ENCODE measurements at places on chromosomes 2 and 18.

GRCh38 chr18:13313006-13313686 lies 94.6 kb downstream of the LDLRAD4 start:
- no peak overlapping the region for H3K27ac ChIP-seq
- no peaks in the 10 kb centered on the region for H3K27me3 ChIP-seq
- DNase-seq: peak; percentile 36
- no peak overlapping the region for H3K4me3 ChIP-seq
- peaks cover 24% of the 10 kb centered on the region for H3K4me1 ChIP-seq

GRCh38 chr18:23438608-23439366 lies 14.3 kb upstream of the RIOK3 start:
- no peak overlapping the region for H3K27ac ChIP-seq
- DNase-seq: peak; percentile 13
- H3K27me3 ChIP-seq: peaks cover 3% of the 10 kb centered on the region
- H3K4me1 ChIP-seq: peaks cover 17% of the 10 kb centered on the region

- no peak overlapping the region for H3K4me3 ChIP-seq
- H3K27me3 ChIP-seq: no peaks in the 10 kb centered on the region
- H3K36me3 ChIP-seq: peaks cover 9% of the 10 kb centered on the region
Measured at GRCh38 chr2:241967467-241968144, 98.1 kb downstream of the RTP5 start.

DNA sequence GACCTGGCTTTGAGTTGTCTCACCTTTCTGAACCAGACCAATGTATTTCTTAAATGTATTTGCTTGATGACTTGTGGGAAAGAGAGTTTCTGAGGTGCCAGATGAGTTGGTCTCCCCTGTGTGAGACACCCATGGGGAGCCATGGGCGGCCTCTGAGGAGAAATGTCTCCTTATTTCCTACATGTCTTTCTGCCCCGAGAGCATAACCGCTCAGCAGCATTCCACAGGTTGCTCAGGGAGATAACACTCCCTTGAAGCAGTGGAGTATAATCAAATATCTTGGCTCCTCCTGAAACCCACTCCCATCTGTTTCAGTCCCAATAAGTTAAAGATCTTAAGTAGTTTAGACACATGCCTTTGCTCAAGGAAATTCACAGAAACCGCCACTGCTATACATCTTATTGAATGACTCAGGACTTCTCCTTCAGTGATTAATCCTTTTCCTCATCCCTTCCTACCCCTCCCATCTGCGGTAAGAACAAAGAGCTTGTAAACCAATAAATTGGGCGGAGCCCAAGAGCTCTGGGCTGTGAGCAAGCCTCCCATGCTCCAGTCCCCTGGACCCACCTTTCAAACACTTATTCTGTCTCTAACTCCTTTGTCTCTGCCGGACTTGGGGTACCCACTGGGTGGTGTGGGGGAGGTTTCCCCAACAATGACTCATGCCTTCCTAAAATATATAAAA lies 285.5 kb upstream of the LRRTM4 start:
- H3K36me3 ChIP-seq: no peaks in the 10 kb centered on the region
- no peak for DNase-seq
- H3K4me1 ChIP-seq: no peaks in the 10 kb centered on the region
- H3K27me3 ChIP-seq: no peaks in the 10 kb centered on the region
- no peak overlapping the region for H3K27ac ChIP-seq
- no peak overlapping the region for H3K4me3 ChIP-seq

- peaks cover 40% of the 10 kb centered on the region for H3K4me1 ChIP-seq
- no peaks in the 10 kb centered on the region for H3K27me3 ChIP-seq
- peaks cover 58% of the 10 kb centered on the region for H3K36me3 ChIP-seq
- peak overlapping the region; percentile 90 for H3K4me3 ChIP-seq
- H3K27ac ChIP-seq: peak overlapping the region; percentile 95
Measured at GRCh38 chr18:9103376-9103873, 926 bp downstream of the NDUFV2 start.

GRCh38 chr2:230873661-230874401 lies 9.1 kb downstream of the ITM2C start:
- peaks cover 36% of the 10 kb centered on the region for H3K4me1 ChIP-seq
- DNase-seq: peak; percentile 43
- no peaks in the 10 kb centered on the region for H3K27me3 ChIP-seq
- H3K36me3 ChIP-seq: peaks cover 1% of the 10 kb centered on the region
- H3K27ac ChIP-seq: no peak overlapping the region
- H3K4me3 ChIP-seq: no peak overlapping the region

GRCh38 chr2:156342254-156343095 lies 10.0 kb upstream of the NR4A2 start:
- peak overlapping the region; percentile 94 for H3K4me3 ChIP-seq
- H3K27ac ChIP-seq: peak overlapping the region; percentile 99
- H3K4me1 ChIP-seq: peaks cover 47% of the 10 kb centered on the region
- DNase-seq: peak; percentile 90

DNA sequence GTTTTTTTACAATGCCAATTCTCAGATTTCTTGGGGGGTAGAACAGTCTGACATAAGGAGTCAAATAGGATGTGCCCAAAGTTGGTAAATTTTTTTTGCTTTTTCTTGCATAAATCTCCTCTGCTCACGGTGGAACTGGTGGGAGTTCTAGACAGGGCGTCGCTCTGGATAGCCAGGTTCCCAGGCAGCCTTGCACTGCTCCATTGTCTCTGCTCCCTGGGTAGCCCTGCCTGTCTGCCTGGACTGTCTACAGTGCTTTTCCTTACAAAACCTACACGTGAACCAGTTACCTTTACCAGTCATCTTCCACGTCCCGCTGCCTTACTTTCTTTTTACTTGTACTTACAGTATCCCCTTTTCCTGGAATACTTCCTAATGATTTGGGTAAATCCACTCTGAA lies 117.1 kb downstream of the ZNF407 start:
- H3K4me1 ChIP-seq: no peaks in the 10 kb centered on the region
- no peak overlapping the region for H3K4me3 ChIP-seq
- H3K27me3 ChIP-seq: no peaks in the 10 kb centered on the region
- no peak overlapping the region for H3K27ac ChIP-seq
- H3K36me3 ChIP-seq: peaks cover 5% of the 10 kb centered on the region

DNA sequence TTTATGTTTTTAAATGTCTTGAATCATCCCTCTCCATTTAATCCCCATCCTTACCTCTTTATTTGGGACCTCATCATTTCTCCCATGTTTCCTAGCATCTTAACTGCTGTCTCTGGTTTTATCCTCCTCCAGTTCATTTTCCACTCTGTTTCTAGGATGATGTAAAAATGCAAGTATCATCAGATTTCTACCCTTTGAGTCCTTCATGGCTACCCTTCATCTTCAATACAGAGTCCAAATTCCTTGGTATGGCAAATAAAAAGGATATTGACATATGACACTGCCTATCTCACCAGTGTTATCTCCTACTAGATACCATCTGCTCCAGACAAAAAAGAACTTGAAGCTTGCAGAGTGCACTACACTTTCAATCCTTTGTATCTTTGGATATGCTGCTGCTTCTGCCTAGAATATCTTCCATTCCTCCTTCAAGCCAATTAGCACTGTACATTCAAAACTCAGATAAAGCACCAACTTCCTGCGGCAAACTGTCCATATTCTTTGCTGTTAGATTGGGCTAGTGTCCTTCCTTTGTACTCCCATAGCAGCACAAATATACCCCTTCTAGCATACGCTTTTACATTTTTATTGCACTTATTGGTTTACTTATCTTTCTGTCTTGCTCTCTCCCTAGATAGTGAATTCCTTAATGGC lies 24.6 kb upstream of the TLK1 start:
- H3K27me3 ChIP-seq: no peaks in the 10 kb centered on the region
- H3K27ac ChIP-seq: no peak overlapping the region
- peaks cover 10% of the 10 kb centered on the region for H3K4me1 ChIP-seq
- no peak overlapping the region for H3K4me3 ChIP-seq

GRCh38 chr18:3151399-3152264 lies 68.1 kb downstream of the MYOM1 start:
- H3K27ac ChIP-seq: no peak overlapping the region
- no peaks in the 10 kb centered on the region for H3K27me3 ChIP-seq
- peaks cover 6% of the 10 kb centered on the region for H3K4me1 ChIP-seq

DNA sequence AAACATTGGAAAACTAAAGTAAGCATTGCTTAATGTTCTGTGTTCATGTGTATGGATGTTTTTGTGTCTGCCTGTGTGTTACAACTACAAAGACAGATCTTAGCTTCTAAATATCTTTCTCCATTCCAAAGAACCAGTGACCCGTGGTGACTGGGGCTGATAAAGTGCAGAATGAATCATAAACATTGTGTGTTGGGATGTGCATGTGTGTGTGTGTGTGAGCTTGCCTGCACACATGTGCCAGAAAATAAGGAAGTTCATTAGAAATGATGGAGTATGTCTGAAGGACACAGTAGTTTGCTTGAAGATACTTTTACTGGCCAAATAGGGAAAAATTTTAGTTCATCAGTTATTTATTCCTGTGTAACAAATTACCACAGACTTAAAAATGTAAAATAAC lies 756.6 kb upstream of the CELF4 start:
- no peaks in the 10 kb centered on the region for H3K4me1 ChIP-seq
- H3K27me3 ChIP-seq: no peaks in the 10 kb centered on the region
- no peak overlapping the region for H3K27ac ChIP-seq
- no peak overlapping the region for H3K4me3 ChIP-seq
- no peaks in the 10 kb centered on the region for H3K36me3 ChIP-seq

DNA sequence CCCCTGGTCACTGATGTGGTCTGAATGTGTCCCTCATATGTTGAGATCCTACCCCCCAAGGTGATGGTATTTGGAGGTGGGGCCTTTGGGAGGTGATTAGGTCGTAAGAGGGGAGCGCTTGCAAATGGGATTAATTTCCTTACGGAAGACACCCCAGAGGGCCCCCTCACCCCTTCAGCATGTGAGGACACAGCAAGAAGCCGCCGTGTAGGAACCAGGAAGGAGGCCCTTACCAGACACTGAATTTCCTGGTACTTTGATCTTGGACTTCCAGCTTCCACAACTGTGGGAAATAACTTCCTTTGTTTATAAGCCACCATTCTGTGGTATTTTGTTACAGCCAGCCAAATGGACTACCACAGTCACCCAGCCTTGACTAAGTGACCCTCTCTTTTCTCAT lies 35.9 kb downstream of the NCK2 start:
- no peak overlapping the region for H3K4me3 ChIP-seq
- no peaks in the 10 kb centered on the region for H3K27me3 ChIP-seq
- peaks cover 94% of the 10 kb centered on the region for H3K4me1 ChIP-seq
- peaks cover 7% of the 10 kb centered on the region for H3K36me3 ChIP-seq
- H3K27ac ChIP-seq: peak overlapping the region; percentile 42

DNA sequence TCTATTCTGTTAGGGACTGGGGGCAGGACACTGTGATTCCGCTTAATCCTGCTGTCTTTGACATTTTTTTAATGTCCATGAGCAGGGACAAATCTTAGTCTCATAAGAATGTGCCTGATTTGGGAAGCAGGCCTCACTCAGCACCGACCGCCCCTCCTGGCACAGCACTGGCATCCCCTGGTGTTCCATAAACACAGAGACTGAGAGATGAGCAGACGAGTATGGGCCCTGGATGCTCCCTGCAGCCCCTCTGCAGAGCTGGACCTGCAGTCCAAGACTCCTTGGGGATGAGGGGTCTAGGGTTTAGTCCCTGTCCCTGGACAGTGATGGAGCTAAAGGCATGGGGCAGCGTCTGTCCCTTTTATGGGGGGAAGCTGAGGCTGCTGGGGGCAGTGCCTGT lies 81.6 kb downstream of the NDUFA10 start:
- H3K4me1 ChIP-seq: peaks cover 10% of the 10 kb centered on the region
- no peak overlapping the region for H3K4me3 ChIP-seq
- H3K27me3 ChIP-seq: no peaks in the 10 kb centered on the region
- DNase-seq: no peak

- no peaks in the 10 kb centered on the region for H3K27me3 ChIP-seq
- DNase-seq: no peak
- peaks cover 14% of the 10 kb centered on the region for H3K36me3 ChIP-seq
- no peak overlapping the region for H3K27ac ChIP-seq
- H3K4me1 ChIP-seq: no peaks in the 10 kb centered on the region
Measured at GRCh38 chr2:72395096-72395495, 247.4 kb upstream of the CYP26B1 start.

- peaks cover 28% of the 10 kb centered on the region for H3K27me3 ChIP-seq
- H3K27ac ChIP-seq: no peak overlapping the region
Measured at GRCh38 chr2:235560345-235560744, 66.5 kb downstream of the AGAP1 start.

DNA sequence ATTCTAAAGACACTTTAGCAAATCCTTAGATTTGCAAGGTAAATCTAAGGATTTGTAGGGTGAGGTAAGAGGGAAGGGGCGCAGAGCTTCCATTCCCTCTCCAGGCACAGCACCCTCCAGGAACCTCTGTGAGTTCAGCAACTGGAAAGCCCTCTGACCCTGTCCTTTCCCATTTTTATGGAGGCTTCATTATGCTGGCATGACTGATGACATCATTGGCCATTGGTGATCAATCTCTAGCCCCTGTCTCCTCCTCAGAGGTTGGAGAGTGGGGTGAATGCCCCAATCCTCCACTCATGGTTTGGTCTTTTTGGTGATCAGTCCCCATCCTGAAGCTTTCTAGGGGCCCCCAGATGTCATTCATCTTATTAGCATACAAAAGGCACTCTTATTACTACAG lies 187.8 kb downstream of the TSN start:
- H3K36me3 ChIP-seq: no peaks in the 10 kb centered on the region
- no peak overlapping the region for H3K27ac ChIP-seq
- H3K4me3 ChIP-seq: no peak overlapping the region
- H3K4me1 ChIP-seq: no peaks in the 10 kb centered on the region

DNA sequence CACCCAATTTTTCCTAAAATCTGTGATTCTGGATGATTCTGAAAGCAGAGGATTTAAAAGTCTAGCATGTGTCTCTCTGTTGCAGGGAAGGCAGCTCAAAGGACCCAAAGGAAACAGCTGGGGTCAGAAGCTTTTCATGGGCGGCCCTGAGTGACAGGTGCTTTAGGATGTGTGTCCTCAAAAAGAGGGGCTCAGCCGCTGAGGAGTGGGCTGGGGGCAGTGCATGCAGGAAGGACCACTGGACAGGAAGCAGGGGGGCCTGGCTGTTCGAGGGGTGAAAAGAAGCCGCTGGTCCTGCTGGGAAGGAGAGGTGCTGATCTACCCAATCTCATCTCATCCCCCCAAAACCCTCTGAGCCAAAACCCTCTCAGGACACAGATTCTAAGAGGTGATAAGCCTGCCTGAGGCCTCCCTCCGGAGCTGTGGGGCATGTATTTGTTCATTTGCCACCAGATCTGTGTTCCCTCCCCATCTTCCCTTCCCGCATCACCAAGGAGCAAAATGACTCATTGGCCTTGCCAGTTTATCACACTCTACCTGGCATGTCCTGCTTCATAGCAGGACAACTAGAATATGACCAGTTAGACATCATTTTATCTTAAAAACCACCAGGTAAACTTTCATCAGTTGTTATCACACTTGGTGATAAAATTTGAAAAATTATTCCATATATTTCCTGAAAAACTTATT lies 98.8 kb upstream of the MGAT4A start:
- H3K36me3 ChIP-seq: no peaks in the 10 kb centered on the region
- peak; percentile 20 for DNase-seq
- H3K4me3 ChIP-seq: no peak overlapping the region

GRCh38 chr2:112827604-112828185 lies 8.9 kb downstream of the IL1B start:
- peaks cover 7% of the 10 kb centered on the region for H3K4me1 ChIP-seq
- H3K4me3 ChIP-seq: no peak overlapping the region
- H3K27me3 ChIP-seq: peaks cover 8% of the 10 kb centered on the region
- no peak overlapping the region for H3K27ac ChIP-seq
- DNase-seq: no peak

GRCh38 chr2:81976998-81977397 lies 1672.4 kb upstream of the LRRTM1 start:
- H3K27ac ChIP-seq: no peak overlapping the region
- H3K4me1 ChIP-seq: no peaks in the 10 kb centered on the region
- H3K4me3 ChIP-seq: no peak overlapping the region
- no peaks in the 10 kb centered on the region for H3K36me3 ChIP-seq

Data from activated CD4-positive, alpha-beta memory T cell treated with anti-CD3 and anti-CD28 coated beads for 36 hours (primary cell).